ENCODE measurements at places on chromosomes 12 and 14.
A peak's percentile ranks its signal among the peaks of the same experiment; 100 is the strongest.

DNA sequence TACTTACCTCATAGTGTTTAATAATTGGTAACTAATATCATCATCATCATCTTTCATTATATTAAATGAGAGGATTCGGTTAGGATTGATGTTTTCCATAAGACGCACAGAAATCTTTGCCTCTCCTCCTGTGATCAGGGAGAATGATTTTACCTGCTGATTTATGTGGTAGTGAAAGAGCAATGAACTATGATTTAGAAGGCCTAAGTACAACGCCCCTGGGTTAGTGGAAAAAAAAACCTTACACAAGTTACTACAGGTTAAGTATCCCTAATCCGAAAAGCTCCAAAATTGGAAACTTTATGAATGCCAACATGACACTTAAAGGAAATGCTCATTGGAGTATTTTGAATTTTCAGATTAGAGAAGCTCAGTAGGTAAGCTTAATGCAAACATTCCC lies 55.8 kb downstream of the ARID2 start:
- DNase-seq: no peak

DNA sequence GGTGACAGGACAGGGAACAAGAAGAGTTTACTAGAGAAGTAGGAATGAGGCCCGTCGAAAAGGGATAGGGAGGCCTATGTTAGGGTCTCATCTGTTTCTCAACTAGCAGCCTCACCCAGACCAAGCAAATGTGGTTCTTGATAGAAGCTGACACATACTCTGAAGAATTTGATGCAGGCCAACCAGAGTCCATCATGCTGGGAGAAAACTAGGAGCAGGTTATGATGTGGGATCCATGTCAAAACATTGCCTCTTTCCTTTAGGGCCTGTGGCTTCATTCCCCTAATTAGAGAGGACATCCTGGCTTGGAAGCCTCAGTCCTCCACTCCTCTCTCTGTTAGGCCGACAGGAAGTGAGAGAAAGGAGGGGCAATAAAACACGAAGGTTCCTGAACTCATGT lies 122.8 kb downstream of the NTF3 start:
- no peak for DNase-seq

DNA sequence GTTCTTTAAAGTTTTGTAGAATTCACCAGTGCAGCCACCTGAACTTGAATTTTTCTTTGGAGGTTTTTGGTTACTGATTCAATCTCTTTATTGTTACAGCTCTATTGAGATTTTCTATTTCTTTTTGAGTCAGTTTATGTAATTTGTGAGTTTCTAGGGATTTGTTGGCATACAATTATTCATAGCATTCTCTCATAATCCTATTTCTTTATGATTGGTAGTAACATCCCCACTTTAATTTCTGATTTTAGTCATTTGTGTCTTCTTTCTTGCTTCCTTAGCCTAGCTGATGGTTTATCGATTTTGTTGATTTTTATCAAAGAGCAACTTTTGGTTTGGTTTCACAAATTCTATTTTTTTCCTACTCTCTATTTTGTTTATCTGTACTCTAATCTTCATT lies 17.9 kb upstream of the BBS10 start:
- no peak for DNase-seq

- DNase-seq: no peak
Observed at GRCh38 chr12:63905544-63905943, 61.0 kb downstream of the SRGAP1 start.

DNA sequence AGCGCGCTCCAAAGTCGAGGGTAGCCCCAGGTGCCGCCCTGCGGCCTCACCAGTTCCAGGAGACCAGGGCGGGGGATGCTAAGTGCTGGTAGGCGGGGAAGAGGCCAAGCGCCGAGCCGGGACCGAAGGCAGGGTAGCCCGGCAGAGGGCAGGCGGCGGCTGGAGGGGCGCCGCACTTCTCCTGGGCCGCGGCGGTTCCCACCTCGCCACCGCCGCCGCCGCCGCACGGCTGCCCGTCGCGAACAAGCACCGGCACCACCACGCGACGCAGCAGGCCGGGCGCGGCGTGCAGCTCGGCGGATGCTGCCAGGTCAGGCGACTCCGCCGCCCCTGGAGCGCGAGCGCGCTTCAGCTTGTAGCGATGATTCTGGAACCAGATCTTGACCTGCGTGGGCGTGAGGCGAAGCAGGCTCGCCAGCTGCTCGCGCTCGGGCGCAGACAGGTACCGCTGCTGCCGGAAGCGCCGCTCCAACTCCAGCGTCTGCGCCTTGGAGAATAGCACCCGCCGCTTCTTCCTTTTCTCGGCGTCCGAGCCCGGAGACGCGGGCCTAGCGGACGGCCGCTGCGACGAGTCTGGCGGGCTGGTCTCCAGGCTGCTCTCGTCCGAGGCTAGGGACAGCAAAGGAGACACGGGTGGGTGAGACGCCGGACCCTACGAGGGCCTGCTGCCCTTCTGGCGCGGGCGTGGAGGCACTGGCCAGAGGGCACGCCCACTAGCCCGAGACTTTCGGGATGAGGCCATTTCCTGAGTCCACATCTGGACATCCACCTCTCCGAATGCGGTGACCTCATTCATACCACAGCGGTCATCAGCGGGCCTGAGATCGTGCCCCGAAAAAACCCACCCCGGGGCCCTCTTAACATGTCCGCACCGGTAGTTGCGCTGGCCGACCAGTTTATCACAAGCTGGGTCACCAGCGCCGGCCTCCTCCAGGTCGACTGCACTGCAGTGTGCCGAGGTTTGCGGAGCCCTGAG lies 1.3 kb downstream of the NKX2-8 start:
- no peak for DNase-seq

- DNase-seq: no peak
Observed at GRCh38 chr14:100406505-100407131, 83.5 kb downstream of the SLC25A47 start.

- DNase-seq: no peak
Observed at GRCh38 chr14:69079188-69079742, 73.7 kb downstream of the DCAF5 start.

- no peak for DNase-seq
Observed at GRCh38 chr12:68733661-68734071, 12.3 kb upstream of the SLC35E3 start.

GRCh38 chr14:23056956-23057756 lies at the start of gene CDH24:
Gene CDH24 (minus strand): TSS chr14:23057520. CDS start chr14:23055733, 1,787 bp downstream.
- DNase-seq: no peak

DNA sequence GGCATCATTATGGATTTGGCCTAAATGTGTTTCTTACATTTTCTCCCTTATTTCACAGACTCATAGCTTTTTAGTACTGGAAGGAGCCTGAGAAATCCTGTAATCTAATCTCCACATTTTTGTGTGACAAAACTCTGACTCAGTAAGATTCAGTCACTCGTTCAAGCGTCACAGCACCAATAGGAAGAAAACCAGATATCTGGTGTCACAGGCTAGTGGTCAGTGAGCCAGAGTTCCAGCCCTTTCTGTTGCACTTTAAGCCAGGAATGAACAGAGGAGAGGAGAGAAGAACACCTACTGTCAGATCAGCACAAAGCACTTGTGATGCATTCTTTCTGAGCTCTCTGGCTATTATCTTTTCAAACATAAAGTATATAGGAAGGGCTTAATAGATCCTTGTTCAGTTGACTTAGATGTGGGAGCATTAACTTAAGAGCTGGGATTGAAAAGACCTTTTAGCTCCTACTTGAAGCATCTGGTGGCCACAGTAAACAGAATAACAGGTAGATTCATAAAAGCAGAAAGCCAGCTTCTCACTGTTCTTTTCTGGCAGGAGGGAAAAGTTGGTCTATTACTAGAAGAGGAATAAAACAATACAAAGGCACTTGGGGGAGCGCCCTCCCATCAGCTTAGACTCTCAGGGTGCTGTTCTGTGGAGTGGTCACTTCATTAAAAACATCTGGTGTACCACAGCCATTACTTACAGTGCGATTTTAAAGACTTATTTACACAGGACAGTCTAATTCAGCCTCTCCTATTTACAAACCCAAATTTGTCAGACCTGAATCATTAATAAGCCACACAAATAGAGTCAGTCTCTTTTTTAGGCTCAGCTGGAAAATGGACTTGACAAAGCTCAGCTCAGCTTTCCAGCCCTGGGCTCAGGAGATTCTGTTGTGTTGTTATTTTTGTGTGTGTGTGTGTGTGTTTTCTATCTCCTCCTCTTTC lies 12.2 kb upstream of the NID2 start:
- DNase-seq: no peak

DNA sequence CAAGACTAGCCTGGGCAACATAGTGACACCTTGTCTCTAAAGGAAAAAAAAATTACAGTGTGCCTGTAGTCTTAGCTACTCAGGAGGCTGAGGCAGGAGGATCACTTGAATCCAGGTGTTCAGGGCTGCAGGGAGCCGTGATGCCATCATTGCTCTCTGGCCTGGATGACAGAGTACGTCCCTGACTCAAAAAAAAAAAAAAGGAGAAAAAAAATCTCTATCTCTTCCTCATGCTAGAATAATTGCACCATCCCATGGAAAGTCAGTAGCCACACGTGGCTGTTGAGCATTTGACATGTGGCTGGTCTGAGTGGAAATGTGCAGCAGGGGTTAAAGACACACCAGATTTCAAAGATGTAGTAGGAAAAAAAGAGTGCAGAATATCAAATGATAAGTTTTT lies 3.8 kb downstream of the RILPL1 start:
- no peak for DNase-seq

- no peak for DNase-seq
Observed at GRCh38 chr12:69570545-69571399, 14.5 kb upstream of the CCT2 start.

DNA sequence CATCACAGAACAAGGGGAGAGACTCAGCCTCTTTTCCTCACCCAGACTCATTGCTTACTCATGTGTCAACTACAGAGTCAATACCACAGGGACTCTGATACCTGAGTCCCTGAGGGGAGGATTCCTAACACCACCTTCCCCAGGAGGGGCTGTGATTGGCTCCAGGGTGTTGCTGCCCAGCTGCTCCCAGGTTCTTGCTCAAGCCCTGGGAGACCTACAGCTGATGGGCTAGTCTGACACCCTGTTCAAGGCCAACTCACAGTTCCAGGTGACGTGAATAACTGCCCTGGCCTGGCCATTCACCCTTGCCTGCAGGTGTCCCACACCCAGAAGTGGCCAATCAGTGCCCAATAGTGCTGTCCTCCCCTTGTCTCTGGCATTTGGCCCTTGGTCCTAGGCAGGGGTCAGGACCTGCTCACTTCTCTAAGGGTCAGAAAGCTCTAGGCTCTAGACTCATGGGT lies 8.6 kb downstream of the SPRYD4 start:
- no peak for DNase-seq

DNA sequence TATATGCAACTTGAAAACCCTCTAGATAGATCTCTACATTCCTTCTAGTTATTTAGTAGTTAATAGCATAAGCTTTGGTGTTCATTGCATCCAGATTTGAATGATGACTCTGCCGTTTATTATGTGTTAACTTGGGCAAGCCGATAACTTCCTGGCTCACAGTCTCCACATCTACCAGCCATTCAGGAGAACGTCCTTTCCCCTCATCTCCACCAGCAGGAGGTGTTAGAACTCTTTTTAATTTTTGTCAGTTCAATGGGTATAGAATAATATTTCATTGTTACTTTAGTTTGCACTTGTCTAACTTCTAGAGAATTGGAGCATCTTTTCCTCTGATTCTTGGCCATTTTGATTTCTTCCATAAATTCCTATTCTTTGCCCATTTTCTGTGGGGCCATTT lies 30.0 kb upstream of the WSCD2 start:
- DNase-seq: no peak

DNA sequence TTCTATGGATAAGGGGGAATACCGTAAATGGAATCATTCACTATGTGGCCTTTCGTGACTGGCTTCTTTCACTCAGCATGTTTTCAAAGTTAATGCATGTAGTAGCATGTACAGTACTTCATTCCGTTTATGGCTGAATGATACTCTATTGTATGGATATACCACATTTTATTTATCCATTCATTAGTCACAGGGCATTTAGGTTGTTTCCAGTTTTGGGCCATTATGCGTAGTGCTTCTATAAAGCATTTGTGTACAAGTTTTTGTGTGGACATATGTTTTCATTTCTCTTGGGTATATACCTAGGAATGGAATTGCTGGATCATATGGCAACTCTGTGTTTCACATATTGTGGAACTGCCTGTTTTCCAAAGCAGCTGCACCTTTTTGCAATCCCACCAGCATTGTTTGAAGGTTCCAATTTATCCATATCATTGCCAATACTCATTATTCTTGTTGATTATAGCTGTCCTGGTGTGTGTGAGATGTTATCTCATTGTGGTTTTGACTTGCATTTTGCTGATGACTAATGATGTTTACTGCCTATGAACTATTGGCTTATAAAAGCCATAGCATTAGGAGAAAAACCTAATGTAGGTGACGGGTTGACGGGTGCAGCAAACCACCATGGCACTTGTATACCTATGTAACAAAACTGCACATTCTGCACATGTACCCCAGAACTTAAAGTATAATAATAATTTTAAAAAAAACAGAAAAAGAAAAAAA lies 45.5 kb downstream of the ATF7IP start:
- DNase-seq: no peak

DNA sequence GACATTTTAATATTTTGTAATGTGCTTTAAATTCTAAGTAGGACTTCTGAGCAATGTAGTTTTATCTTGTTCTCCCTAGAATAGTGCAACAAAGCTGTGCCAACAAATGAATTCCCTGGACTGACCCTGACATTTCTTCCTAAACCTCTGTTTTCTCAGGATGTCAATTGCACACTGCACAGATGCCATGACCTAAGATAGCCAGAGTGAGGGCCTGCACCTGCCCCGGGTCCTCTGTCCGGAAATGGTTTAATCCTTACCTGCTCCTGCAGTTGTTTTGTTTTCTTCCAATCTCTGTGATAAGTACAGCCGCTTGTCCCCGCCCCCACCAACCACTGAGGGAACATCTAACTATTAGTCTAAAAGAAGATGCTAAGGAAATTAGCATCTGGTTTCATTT lies 831.5 kb downstream of the GALC start:
- DNase-seq: no peak

- no peak for DNase-seq
Observed at GRCh38 chr14:61048640-61049039, 67.6 kb downstream of the SLC38A6 start.

DNA sequence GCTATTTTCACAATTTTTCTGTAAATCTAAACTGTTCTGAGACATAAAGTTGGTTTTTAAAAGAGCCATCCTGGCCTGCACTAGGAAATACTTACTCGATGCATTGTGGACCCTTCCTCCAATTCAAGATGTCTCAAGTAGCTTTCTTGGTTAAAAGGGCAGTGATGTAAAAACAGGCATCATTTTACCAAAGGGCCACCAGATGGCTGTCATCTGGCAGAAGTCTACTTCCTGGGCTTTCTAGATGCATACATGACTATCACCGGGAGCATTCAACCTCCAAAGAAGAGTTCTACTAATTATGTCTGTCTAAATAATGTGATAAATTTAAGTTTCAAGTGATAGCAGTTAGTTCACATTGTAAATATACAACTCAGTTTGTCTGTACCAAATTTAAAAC lies 96.8 kb upstream of the FRMD6 start:
- peak; percentile 31 for DNase-seq

- no peak for DNase-seq
Observed at GRCh38 chr12:103956509-103957027, 9.1 kb upstream of the TDG start.

DNA sequence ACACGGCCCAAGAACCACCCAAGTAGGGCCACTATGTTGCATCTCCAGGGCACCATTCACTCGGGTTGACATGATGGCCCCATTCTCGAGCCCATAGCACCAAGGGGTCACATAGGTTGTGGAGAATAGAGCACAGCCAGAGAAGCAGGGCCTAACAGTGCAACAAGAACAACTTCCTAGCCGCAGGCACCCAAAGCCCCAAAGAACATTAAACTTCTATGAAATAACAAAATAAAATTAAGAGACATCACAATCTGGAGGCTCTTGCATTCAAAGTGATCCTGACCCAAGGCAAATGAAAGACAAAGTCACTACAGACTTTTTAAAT lies 1.9 kb downstream of the KRT4 start:
- DNase-seq: no peak

All from NCI-H446 treated with DMSO at 0.1 percent for 48 hours (cell line).